ENCODE measurements at places on chromosomes 3 and 15. TPM values are rescaled to one million over a fixed set of nuclear protein-coding genes. Genes with fewer than 3 reads are reported as not detected.

KCTD6 gene
- total RNA-seq = 6.3 TPM

CCK gene
- total RNA-seq = 0.69 TPM

DLL4 gene
- 0.17 TPM for total RNA-seq

COLQ gene
- total RNA-seq = not detected

DNA sequence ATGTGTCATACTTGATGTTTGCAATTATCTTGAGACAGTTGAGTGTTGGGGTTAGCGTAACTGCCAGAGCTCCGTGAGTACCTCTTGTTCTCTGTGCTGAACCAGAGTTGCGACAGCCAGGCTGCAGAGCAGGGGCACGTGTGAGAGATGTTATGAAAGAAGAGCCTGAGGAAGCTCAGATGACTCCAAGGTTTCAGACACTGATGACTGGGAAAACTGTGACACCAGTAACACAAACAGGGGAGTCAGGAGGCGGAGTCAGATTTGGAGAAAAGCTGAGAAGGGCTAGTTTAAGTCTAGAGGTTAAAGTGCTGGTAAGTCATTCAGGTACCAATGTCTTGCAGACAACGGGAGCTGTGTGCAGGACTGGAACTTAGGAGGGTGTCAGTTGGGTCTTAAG is 45.0 kb downstream of the BLM start:
- DNase-seq = no peak

GRCh38 chr3:17175187-17175807 is 290.5 kb downstream of the PLCL2 start:
- DNase-seq = peak; percentile 19

GRCh38 chr15:69795601-69796000 is 302.1 kb downstream of the TLE3 start:
- DNase-seq = no peak

DNA sequence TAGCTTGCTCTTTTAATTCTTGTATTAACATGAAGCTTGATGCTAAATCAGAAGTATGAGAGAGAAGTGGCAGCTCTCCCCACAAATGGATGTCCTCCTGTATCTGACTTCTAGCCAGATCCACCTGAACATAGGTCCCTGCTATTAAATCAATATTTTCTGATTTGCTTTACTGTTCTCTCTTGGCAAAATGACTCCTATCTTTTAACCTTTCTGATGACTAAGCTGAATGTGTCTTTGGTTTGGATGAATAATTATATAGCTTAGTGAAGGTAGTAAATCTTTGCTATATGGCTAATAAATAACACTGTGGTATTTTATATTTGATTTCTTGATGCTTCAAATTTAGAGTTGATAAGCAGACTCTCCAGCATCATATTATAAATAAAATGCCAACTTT is 28.3 kb upstream of the ARL14 start:
- peak; percentile 13 for DNase-seq

GRCh38 chr3:14283092-14283812 is 104.6 kb downstream of the LSM3 start:
- no peak for DNase-seq

DNA sequence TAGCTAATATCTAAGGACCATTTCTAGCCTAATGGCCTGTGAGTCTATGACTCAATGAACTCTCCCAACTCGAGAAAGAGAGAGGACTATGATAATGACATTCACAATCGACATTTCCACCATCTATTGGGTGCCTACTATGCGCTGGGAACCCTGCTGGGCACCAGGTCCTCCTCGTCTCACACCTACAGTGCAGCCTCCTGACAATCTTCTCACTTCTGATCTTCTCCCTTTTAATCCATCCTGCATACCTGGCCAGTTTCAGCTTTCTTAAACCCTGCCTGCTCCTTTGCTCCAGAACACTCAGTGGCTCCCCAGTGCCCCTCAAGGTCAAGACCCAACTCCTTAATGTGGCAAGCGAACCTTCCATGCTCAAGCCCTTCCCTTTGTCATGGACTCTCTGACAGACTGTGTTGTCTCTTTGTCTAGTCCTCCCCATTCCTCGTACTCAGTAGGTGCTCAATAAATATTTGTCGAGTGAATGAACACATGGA is 3.5 kb upstream of the SLC6A1 start:
- DNase-seq = no peak

- DNase-seq = no peak
Observed at GRCh38 chr15:59976480-59977271, 27.4 kb upstream of the FOXB1 start.

DNA sequence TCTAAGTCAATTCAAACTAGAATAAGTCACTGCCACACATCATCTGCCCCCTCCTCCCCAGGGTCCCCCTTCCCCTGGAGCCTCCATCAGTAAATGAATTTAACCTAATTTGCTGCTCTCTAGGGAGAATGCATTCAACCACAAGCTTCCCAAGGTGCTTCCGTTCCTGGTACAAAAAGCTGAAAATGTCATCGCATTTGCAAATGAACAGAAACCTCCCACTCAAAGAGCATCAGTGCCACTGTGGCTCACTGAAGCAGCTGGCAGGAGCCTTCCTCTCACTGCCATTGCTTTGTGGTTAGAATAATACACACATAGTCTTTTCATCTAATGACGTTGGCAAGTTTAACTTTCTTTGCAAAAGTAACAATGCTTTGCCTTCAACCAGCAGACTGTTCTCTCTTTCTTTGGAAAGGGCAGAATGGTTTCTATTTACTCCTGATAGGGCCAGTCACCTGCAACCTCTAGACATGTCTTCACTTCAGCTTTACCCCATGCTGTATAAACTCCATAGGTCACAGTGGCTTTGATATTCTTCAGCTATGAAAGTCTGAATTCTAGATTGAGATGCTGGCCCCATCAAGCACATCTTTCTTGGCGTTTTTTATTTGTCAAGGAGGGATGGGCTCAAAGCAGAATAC is 238.1 kb downstream of the CPNE4 start:
- no peak for DNase-seq

All from renal cortical epithelial cell (primary cell).